ENCODE measurements at places on chromosomes 13 and 19.

DNA sequence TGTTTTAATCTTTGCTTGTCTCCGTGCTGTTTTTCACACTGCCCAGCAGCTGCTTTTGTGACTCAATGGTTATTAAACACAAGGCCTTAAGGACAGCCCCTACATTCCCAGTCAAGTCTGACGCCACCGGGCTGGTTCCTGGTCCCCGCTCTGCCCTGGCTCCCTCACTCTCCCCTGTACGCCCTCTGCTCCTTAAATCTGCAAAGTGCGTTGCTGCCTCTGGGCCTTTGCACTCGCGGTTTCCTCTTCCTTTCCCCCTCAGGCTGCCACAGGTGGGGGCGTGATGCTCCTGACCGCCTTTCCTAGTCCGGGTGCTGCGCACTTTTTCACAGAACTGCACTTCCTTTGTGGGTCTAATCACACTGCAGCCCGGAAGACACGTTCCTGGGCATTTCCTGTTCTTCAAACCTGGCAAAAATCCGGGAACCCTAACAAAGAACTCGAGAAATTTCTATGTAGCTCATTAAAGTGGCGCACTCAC, 25.6 kb downstream of the NOSIP start:
- DNase-seq, result no peak

GRCh38 chr13:110884517-110884916, 30.4 kb downstream of the ANKRD10 start:
- DNase-seq, result no peak

- DNase-seq, result no peak
Measured at GRCh38 chr13:106551350-106551749, 15.9 kb upstream of the EFNB2 start.

GRCh38 chr19:1163934-1164683, 10.0 kb downstream of the SBNO2 start:
- no peak for DNase-seq

GRCh38 chr19:5028229-5028886, 59.4 kb downstream of the KDM4B start:
- no peak for DNase-seq

DNA sequence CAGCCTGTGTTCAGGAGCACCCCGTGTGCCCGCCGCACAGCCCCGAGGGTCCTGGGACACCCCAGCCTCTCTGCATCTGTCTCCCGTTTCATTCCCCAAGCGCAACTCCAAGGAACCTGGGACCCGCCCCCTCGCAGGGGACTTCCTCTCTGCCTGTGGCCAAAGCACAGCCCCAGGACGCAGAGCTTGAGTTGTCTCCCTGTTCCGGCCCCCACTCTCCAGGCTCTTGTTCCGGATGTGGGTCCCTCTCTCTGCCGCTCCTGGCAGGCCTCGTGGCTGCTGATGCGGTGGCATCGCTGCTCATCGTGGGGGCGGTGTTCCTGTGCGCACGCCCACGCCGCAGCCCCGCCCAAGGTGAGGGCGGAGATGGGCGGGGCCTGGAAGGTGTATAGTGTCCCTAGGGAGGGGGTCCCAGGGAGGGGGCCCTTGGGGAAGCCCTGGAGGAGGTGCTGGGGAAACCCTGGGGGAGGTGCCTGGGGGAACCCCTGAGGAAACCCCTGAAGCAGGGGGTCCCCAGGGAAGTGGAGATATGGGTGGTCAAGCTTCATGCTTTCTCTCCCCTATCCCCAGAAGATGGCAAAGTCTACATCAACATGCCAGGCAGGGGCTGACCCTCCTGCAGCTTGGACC, 1.3 kb downstream of the HCST start:
- no peak for DNase-seq

- DNase-seq, result peak; percentile 80
Measured at GRCh38 chr13:73133531-73133930, 74.7 kb downstream of the KLF5 start.

DNA sequence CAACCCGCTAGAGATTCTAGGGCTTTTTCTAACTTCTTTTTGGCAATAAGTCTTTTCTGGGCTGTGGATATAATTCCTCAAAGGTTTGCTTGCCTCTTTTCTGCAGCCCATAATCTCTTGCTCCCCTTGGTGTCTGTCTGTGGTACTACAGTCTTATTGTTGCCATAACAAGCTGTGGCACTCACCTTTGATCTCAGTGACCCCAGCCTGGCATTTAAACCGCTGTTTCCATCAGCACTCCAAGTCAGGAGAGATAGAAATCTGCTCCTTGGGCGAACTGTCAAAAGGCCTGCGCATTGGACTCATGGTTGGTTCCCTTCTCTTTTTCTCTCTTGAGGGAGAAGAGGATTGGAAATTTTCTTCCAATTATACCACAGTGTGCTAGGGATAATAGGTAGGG, 14.5 kb upstream of the MPHOSPH8 start:
- no peak for DNase-seq

GRCh38 chr13:102696465-102696864, 1.6 kb upstream of the METTL21C start:
- no peak for DNase-seq

- DNase-seq, result no peak
Measured at GRCh38 chr13:66348745-66349690, 881.1 kb downstream of the PCDH9 start.

GRCh38 chr13:40084934-40085333, 429.5 kb downstream of the COG6 start:
- no peak for DNase-seq

- DNase-seq, result no peak
Measured at GRCh38 chr13:27200413-27201070, 28.9 kb upstream of the USP12 start.

DNA sequence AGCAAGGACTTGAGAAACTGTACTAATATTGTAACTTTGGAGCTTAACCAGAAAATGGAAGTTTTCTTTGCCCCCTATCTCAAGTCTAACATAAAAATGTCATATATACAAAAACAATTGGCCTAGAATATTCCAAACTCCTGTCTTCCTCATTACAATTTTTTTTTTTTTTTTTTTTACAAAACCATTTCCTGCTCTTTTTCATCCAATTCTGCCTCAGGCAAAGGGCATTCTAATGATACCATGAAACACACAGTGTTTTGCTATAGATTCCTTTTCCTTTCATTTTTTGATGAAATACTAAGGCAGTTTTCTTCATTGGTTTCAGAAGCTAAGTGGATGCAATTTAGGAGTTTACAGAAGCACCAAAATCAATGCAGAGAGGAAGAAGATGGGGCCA, 119.7 kb downstream of the LHFPL6 start:
- no peak for DNase-seq

DNA sequence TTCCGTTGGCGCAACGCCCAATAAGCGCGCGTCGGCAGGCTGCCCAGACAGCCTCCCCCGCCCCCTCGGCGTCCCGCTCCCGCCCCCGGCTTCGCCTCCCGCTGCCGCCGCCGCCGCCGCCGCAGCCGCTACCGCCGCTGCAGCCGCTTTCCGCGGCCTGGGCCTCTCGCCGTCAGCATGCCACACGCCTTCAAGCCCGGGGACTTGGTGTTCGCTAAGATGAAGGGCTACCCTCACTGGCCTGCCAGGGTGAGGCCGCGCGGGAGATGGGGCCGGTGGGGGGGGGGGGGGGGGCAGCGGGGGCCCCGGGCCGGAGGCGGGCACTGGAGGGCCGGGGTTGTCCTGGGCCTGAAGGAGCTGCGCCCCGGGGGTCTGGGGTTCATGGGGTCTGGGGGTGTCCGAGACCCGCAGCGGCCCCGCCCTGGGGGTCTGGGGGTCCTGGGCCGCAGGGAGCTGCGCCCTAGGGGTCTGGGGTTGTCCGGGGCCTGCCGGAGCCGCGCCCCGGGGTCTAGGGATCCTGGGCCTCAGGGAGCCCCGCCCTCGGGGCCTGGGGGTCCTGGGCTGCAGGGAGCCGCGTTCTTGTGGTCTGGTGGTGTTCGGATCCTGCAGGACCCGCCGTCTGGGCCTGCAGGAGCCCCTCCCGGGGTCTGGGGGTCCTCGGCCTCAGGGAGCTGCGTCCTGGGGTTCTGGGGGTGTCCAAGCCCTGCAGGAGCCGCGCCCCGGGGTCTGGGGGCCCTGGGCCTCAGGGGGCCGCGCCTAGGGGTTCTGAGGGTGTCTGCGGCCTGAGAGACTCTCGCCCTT, at the start of gene HDGFL2:
HDGFL2 (plus strand) TSS at position 124 of the 801 bp plus-strand sequence; CDS start at position 178, 54 bp downstream.
- no peak for DNase-seq

- DNase-seq, result no peak
Measured at GRCh38 chr13:101916108-101916774, 463.8 kb downstream of the ITGBL1 start.

GRCh38 chr13:104408733-104409132, 1342.5 kb upstream of the SLC10A2 start:
- DNase-seq, result no peak

GRCh38 chr13:98389319-98389718, 187.6 kb downstream of the STK24 start:
- no peak for DNase-seq

DNA sequence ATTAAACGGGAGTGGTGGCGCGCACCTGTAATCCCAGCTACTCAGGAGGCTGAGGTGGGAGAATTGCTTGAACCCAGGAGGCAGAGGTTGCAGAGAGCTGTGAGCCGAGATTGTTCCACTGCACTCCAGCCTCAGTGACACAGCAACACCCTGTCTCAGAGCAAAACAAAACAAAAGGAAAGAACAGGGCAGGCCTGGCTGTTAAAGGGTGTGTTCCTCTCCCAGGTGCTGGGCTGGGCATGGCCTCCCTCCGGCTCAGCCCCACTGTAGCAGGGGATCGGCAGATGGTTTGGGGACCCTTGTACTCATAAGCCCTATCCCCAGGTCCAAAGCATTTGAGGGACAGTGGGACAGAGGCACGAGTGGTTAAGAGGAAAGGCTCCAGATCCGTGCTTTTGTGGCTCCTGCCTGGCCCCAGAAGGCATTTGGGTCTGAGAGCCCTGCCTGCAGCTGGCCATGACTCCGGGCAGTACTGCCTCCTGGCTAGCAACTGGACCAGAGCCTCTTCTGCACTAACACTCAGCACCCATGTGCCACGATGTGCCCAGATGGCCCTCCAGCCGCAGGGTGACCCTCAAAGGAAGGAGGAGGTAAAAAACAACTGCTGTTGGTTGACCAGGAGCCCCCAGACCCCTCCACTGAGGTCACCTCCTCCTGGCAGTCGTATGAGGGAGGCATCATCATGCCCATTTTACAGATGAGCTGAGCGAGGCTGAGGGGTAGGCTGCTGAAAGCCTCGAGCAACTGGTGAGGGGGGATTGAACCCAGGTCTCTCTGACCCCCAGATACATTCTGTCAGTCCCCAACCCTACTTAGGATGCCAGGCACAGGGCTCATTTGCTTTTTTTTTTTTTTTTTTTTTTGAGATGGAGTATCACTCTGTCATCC, 10.0 kb downstream of the RFX1 start:
- no peak for DNase-seq

DNA sequence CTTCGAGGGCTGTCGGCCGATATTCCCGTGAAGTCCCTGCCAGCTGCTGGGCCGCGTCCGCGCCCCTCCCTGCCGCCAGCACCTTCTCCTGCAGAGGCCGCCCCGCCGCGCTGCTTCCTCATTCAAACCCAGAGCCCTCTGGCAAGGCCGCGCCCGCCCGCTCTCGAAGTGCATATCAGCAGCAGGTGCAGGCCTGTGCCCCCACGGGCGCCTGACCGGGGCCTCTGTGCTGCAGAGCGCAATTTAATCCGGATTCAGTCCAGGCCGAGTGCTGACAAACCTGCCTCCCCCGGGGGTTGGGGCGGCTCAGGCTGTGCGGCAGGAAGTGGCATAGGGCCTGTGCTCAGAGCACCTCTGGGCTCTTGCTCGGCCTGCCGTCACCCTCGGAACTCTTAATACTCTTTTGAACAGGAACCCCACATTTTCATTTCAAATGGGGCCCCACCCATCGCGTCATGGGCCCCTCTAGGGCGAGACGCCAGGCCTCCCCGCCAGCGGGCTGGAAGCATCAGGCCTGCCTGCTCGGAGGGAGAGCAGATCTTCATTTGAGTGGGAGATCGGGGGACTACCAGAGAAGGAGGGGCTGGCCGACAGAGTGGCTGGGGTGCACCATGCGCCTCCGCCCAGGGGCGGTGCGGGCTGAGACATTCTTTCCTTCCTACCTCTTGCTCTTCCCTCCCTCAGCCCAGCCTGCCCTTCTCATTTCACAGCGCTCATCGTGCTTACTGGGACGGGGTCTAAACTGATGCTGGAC, 125.7 kb downstream of the TNFRSF19 start:
- DNase-seq, result no peak

GRCh38 chr19:48364598-48365348, 606 bp downstream of the SYNGR4 start:
- no peak for DNase-seq

DNA sequence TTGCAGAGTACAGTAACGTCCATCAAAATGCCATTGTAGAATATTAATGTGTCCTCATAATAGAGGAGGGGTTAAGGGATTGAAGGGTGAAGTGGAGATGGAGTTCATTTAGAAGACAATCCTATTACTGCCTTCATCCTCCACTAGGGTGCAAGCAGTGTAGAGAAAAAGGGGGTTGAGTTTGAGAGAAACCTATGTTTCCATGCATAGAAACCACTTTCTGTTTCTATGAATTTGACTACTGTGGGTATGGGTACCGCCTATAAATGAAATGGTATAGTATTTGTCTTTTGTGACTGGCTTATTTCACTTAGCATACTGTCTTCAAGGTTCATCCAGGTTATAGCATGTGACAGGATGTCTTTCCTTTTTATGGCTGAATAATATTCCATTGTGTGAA, 156.0 kb downstream of the GGACT start:
- DNase-seq, result no peak

GRCh38 chr19:30303131-30303654, 69.0 kb upstream of the ZNF536 start:
- DNase-seq, result no peak

GRCh38 chr13:44978328-44978727, 10.9 kb downstream of the NUFIP1 start:
- no peak for DNase-seq

- no peak for DNase-seq
Measured at GRCh38 chr19:56978023-56978565, 137.6 kb upstream of the PEG3 start.

GRCh38 chr19:41610789-41611188, 16.1 kb downstream of the CEACAM4 start:
- no peak for DNase-seq

DNA sequence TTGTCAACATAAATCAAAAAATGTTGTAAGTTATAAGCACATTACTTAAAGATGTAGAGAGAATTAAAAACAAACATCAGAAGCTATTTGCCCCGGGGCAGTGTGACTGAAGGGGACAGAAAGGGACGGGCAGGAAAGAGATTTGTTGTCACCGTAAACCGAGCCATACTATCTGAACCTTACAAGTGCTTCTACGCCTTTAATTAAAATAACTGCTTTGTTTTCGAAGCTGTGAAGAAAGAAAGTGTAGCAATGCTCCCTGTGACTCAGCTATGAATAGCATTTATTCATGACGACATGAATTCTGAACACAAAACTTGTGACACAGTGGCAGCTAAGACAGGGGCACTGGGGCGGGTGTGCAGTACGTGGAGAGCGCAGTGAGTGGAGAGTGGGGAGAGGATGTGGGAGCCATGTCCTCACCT, 30.0 kb downstream of the ZNF787 start:
- DNase-seq, result no peak

- DNase-seq, result no peak
Measured at GRCh38 chr19:43505186-43505456, 575 bp upstream of the PHLDB3 start.

Measured in LoVo (cell line).